ENCODE measurements at places on chromosomes 1 and 21. TPM values are rescaled to one million over a fixed set of nuclear protein-coding genes. Genes with fewer than 3 reads are reported as not detected.

DNA sequence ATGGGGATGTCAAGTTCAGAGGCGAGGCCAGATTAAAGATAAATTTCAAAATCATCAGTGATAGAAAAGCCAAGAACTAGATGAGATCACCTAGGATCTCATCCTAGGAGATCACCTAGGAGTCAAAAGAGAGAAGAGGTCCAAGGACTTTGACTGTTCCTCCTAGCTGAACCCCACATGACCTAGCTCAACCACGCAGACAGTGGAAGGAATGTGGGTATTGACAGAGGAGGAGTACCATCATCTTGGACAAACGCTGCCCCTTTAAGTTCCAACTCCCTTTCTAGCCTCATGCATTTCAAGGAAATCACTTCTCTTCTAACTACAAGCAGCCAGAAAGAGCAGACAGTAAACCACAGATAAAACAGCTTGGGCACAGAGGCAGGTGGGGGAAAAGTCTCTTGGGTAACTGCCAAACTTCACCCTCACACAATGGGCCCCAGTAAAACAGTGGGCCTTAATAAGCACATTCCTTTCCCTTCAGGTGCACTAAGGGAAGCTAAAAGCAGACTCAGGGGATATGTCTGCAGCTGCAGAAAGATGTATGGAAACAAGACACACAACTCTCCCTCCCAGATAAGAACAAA lies 12.5 kb upstream of the FAM76A start:
- no peak for DNase-seq

GRCh38 chr1:67514300-67514699 lies 84.1 kb upstream of the SERBP1 start:
- no peak for DNase-seq

- DNase-seq, result no peak
These were observed 326.5 kb upstream of the SGIP1 start for GRCh38 chr1:66207484-66207883.

- no peak for DNase-seq
These were observed 687 bp upstream of the RASSF5 start for GRCh38 chr1:206506405-206507283.

GRCh38 chr1:64584479-64584878 lies 114.5 kb downstream of the CACHD1 start:
- DNase-seq, result no peak

GRCh38 chr1:41695118-41695745 lies 210.7 kb upstream of the EDN2 start:
- no peak for DNase-seq

GRCh38 chr1:154571964-154572288 lies 4.3 kb downstream of the CHRNB2 start:
- no peak for DNase-seq

- no peak for DNase-seq
These were observed 47.9 kb upstream of the RGL1 start for GRCh38 chr1:183757061-183757460.

- DNase-seq, result no peak
These were observed 31.7 kb downstream of the RCSD1 start for GRCh38 chr1:167661527-167662426.

GRCh38 chr1:223815020-223815853 lies 30.5 kb downstream of the TP53BP2 start:
- no peak for DNase-seq

DNA sequence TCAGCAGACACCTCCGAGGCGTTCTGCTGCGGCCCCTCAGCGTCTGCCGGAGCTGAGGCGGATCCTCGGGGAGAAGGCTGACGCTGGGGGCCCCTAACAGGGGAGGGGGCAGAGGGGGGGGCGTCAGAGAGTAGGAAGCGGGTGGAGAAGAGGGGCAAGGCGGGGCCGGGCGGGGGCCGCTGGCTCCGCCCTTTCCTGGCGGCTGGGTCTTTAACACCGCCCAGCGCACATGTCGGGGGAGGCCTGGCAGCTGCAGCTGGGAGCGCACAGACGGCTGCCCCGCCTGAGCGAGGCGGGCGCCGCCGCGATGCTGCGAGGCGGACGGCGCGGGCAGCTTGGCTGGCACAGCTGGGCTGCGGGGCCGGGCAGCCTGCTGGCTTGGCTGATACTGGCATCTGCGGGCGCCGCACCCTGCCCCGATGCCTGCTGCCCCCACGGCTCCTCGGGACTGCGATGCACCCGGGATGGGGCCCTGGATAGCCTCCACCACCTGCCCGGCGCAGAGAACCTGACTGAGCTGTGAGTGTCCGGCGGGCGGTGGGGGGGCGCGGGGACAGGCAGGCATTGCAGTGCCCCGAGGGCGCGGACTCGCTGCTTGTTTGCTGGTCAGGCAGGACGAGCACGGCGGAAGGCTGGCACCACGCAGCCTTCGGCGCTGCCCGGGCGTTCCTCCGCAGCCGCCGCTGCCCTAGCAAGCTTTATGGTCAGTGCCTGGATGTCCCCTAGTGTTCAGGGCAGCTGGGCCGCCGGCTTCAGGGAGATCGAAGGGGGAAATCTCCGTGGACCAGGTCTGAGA lies at the start of gene NTRK1:
NTRK1 (plus strand) TSS at position 238 of the 796 bp plus-strand sequence; CDS start at position 308, 70 bp downstream.
- DNase-seq, result no peak

GRCh38 chr1:19178734-19179398 lies 31.2 kb downstream of the UBR4 start:
- DNase-seq, result no peak

GRCh38 chr1:14440731-14441130 lies 157.8 kb upstream of the KAZN start:
- DNase-seq, result no peak

DNA sequence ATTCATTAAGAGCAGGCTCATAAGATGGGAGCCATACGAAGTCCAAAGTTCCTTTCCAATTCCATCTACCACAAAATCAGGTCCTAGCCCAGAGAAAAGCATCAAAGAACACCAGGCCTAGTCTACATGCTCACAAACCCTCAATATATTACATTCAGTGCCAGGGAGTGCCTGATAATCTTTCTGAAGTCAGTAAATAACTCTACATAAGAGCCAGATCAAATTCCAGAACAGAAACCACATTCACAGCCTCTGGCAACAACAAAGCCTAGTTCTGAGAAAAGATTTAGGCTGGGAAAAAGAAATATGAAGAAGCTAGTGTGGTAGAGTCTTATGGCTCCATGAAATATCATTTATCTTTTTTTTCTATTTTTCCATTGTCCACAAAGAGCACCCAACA lies 40.5 kb upstream of the RBBP5 start:
- no peak for DNase-seq

Gene ARHGAP29
- 80.8 TPM for polyA plus RNA-seq

Gene NKAIN1
- 3.7 TPM for polyA plus RNA-seq

Gene CRP
- not detected for polyA plus RNA-seq

Gene PLA2G2F
- polyA plus RNA-seq, result 1.0 TPM

Gene SH2D5
- 1.6 TPM for polyA plus RNA-seq

Gene OR2T2
- not detected for polyA plus RNA-seq

Gene DIO1
- 0.50 TPM for polyA plus RNA-seq

Gene CELF3
- polyA plus RNA-seq, result 0.83 TPM

Gene RNASEL
- polyA plus RNA-seq, result 6.0 TPM

Measured in left renal pelvis (tissue), 4 donors.